H1 (cell line): ENCODE measurements at places on chromosomes 16 and 17. TPM values are rescaled to one million over a fixed set of nuclear protein-coding genes. Genes with fewer than 3 reads are reported as not detected.

HLF gene
- 0.38 and 0.60 TPM in 2 replicates for total RNA-seq

LHX1 gene
- total RNA-seq: 0.93 and 1.5 TPM in 2 replicates

EXOC7 gene
- total RNA-seq: 92.6 and 95.3 TPM in 2 replicates

ASB16 gene
- total RNA-seq: 0.19 TPM in 1 of 2 replicates, not detected in the other

DNA sequence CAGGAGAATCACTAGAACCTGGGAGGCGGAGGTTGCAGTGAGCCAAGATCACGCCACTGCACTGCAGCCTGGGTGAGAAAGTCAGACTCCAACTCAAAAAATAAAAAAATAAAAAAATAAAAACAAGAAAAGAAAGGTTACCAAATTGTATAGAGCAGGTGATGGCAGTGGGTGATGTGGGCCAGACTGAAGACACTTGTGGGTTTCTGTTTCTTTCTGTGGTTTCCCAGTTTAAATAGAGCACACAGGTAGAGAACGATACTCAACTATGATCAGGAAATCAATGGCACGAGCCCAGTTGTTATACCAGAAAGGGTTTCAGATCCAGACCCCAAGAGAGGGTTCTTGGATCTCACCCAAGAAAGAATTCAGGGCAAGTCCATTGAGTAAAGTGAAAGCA lies 32.6 kb downstream of the NUBP1 start:
- no peak for DNase-seq
- no peaks in the 10 kb centered on the region for H3K36me3 ChIP-seq
- no peak overlapping the region for H3K4me3 ChIP-seq
- H3K27me3 ChIP-seq: no peaks in the 10 kb centered on the region

DNA sequence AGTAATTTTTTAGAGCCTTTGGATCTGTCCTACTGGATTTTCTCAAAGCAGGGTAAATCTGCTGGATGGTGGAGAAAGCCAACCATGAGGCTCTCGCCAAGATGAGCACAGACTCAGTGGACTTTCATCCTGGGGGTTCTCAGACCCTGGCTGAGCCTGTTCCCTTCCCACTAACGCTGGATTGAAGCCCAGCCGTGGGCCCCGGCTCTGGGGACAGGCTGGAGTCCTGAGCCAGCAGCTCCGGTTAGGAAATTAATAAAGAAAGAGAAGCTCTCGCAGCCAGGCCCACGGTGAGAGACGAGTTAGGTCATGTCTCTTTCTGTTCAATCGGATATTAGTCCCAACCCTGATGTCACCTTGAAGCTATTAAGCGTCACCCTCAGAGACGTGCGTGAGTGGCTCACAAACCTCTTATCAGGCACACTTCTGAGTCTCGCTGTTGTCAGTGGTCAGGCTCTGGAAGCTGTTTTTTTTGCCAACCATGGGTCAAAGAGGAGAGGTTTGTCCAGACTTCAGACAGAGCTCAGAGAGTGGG lies 27.1 kb downstream of the MEOX1 start:
- H3K27me3 ChIP-seq: no peaks in the 10 kb centered on the region
- no peaks in the 10 kb centered on the region for H3K36me3 ChIP-seq
- DNase-seq: no peak
- no peaks in the 10 kb centered on the region for H3K4me1 ChIP-seq
- H3K27ac ChIP-seq: no peak overlapping the region
- no peak overlapping the region for H3K4me3 ChIP-seq

GRCh38 chr17:39754958-39755553 lies 17.3 kb downstream of the GRB7 start:
- DNase-seq: no peak
- H3K27ac ChIP-seq: no peak overlapping the region
- peaks cover 9% of the 10 kb centered on the region for H3K4me1 ChIP-seq
- peak overlapping the region; percentile 82 for H3K4me3 ChIP-seq
- H3K36me3 ChIP-seq: no peaks in the 10 kb centered on the region
